ENCODE measurements at places on chromosomes 4 and X.

DNA sequence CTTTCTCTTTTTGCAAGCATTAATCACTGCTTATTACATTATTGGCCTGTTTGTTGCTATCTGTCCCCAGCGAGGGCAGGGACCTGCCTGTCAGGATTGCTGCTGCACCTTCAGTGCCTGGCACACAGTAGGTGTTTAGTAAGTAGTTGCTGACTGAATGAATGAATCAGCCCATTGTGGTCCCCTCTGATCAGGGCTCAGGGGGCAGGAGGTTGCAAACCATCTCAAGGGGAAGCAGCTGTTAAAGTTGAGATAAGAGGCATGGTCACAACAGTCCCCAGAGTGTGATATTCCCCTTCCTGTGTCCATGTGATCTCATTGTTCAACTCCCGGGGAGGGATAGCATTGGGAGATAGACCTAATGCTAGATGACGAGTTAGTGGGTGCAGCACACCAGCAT, 85.4 kb downstream of the WFS1 start:
- no peak for DNase-seq

DNA sequence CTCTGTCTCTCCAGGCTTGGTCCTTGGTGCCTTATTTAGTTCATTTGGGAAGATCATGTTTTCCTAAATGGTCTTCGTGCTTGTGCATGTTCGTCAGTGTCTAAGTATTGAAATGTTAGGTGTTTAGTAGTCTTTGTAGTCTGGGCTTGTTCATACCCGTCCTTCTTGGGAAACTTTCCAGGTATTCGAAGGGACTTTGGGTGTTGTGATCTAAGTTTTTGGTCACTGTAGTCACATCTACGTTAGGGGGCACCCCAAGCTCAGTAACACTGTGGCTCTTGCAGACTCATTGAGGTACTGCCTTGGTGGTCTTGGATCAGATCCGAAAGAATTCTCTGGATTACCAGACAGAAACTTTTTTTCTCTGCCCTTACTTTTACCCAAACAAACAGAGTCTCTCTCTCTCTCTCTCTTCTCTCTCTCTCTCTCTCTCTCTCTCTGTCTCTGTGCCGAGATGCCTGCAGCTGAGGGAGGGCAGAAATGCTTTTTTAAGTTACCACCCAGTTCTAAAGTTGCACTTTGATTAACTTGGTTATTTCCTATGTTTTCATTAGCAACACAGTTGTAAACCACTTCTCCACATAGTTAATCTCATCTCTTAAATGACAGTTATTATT, 67.6 kb upstream of the SLC7A3 start:
- DNase-seq = peak; percentile 42

GRCh38 chrX:49761481-49761880, 65.7 kb upstream of the PAGE1 start:
- no peak for DNase-seq

GRCh38 chr4:1939664-1940509, 68.7 kb downstream of the NSD2 start:
- DNase-seq = peak; percentile 79

Data from fibroblast of the conjunctiva (primary cell).